Osteoblast (primary cell): ENCODE measurements at places on chromosomes 7 and 10. TPM values are rescaled to one million over a fixed set of nuclear protein-coding genes. Genes with fewer than 3 reads are reported as not detected.

The FAM200A gene
- 7.6 and 8.5 TPM in 2 replicates for total RNA-seq

The SPDYE2 gene
- total RNA-seq = not detected in 2 replicates

The R3HCC1L gene
- total RNA-seq = 13.3 and 15.9 TPM in 2 replicates

The LFNG gene
- 16.2 and 21.0 TPM in 2 replicates for total RNA-seq

- peaks cover 11% of the 10 kb centered on the region for H3K27me3 ChIP-seq
- H3K36me3 ChIP-seq = no peaks in the 10 kb centered on the region
- peaks cover 4% of the 10 kb centered on the region for H3K4me1 ChIP-seq
- DNase-seq = no peak
- no peak overlapping the region for H3K27ac ChIP-seq
These were observed 49.0 kb downstream of the NPVF start for GRCh38 chr7:25179325-25179724.

- H3K4me1 ChIP-seq = peaks cover 43% of the 10 kb centered on the region
- no peaks in the 10 kb centered on the region for H3K27me3 ChIP-seq
- H3K4me3 ChIP-seq = no peak overlapping the region
- peak; percentile 38 for DNase-seq
These were observed 28.8 kb downstream of the CALML3 start for GRCh38 chr10:5553400-5554170.

- no peak overlapping the region for H3K4me3 ChIP-seq
- H3K4me1 ChIP-seq = no peaks in the 10 kb centered on the region
- no peak overlapping the region for H3K27ac ChIP-seq
- peak; percentile 83 for DNase-seq
These were observed 25.1 kb downstream of the AP5Z1 start for GRCh38 chr7:4800487-4800886.

GRCh38 chr7:46630031-46630430 lies 709.0 kb upstream of the IGFBP3 start:
- peak overlapping the region; percentile 17 for H3K27ac ChIP-seq
- H3K27me3 ChIP-seq = no peaks in the 10 kb centered on the region
- no peak overlapping the region for H3K4me3 ChIP-seq
